ENCODE measurements at places on chromosomes 2 and 18.

GRCh38 chr2:188292348-188293239, 920 bp downstream of the GULP1 start:
- DNase-seq: no peak

DNA sequence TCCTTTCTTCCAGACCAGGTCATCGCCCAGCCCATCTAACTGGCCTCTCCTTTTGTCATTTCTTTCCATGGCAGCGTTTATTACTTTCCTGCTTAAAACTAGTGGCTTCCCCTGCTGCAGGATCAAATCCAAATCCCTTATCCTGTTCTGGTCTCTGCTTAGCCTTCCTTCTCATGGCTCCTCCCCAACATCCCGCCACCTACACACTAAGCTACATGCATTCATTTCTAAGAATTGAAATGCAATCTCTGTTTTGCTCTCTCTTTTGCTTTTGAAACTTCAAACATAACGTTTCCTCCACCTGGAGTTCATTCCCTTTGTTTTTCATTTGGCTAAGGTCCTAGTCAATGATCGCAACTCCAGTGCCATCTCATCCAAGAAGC, 18.0 kb upstream of the DPP4 start:
- DNase-seq: no peak

DNA sequence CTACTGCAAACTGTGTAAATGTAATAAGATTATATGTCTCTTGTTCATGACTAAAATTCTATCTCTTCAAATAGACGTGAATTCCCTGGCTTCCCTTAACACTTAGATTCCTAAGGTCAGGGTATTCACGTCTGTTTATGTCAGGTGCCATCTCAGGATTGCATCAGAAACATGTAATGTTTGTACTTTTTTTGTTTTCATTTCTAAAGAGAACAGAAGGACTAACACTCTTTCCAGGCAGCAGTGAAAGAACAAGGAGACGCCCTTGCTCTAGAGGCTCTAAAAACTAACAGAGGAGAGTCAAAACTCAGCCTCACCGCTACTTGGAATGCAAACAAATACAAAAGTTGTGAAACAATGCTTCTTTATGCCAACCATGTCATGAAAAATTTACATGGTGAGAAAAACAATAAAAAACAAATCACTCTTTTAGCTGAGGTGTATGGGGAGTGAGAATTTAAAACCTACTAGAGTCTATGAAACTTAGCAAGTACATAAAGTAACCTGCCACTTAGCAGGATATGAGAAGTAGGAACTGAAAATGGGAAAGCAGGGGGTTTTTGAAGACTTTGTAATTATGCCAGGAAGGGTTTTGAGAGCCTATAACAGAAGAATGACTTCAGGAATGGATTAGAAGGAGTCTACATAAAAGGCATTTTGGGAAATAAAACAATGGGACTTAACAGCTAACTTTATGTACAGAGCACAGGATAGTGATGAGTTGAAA, 522.7 kb downstream of the THSD7B start:
- no peak for DNase-seq

DNA sequence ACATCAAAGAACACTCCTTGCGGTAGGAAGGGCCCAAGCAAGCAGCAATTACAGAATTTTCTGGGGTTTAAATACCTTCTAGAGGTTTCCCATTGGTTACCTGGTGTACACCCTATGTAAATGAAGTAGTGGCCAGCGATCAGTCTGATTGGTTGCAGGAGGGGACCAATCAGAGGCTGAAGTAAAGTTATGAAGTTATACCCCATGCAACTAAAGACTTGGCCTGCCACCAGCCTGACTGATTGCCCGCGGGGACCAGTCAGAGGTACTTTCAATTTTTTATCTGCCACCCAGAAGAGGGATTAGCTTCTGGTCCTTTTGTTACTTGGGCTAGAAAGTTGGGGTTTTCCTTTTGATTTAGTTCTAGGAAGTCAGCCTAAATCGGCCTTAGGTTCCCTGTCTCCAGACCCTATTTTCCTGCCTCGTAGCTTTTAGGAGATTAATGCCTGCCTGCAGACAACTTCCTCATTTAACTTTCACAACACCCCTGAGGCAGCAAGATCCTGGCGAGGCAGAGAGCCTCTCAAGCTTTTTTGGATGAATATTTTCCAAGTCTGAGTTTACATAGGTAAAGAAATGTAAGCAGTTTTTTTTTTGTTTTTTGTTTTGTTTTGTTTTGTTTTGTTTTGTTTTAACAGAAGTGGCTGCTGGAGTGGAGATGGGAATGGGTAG, 1.5 kb upstream of the DGUOK start:
- DNase-seq: no peak

- DNase-seq: no peak
Measured at GRCh38 chr18:46035696-46036680, 36.1 kb downstream of the PSTPIP2 start.

- no peak for DNase-seq
Measured at GRCh38 chr2:64770781-64771334, 117.1 kb upstream of the SERTAD2 start.

DNA sequence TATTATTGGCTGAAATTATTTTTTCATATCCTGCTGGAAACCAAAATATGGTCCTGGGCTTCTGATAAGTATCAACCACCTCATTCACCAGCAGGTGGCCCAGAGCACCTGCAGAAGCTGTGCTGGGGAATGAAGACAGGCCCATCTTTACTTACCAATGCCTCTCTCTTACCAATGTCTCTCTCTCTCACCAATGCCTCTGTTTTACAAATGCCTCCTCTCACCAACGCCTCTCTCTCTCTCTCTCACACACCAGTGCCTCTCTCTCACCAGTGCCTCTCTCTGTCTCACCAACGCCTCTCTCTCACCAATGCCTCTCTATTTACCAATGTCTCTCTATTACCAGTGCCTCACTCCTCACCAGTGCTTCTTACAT, 2.3 kb upstream of the MAL start:
- no peak for DNase-seq

GRCh38 chr2:29097569-29097968, 17.6 kb upstream of the CLIP4 start:
- DNase-seq: no peak

DNA sequence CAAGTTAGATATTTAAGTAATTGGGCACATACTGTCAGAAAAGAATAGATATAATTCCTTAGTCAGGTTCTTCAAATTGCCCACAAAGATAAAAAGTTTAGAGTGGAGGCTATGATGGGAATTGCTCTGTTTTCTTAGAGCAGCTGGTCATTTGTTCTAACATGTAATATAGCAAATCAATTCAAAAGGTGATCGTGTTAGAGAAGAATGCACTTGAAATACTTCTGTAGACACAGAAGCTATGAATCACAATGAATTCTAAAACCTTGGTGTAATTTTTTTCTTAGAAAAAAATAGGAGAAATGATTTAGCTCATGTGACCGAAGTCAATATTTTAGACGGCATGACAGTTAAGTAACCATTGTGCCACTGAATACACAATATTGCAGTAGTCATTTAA, 918.1 kb upstream of the LRATD1 start:
- DNase-seq: no peak

GRCh38 chr2:34003795-34004194, 404.7 kb upstream of the FAM98A start:
- no peak for DNase-seq

- DNase-seq: no peak
Measured at GRCh38 chr18:65938592-65939372, 188.0 kb downstream of the CDH7 start.

GRCh38 chr2:42021464-42021863, 26.4 kb upstream of the PKDCC start:
- DNase-seq: no peak

- DNase-seq: no peak
Measured at GRCh38 chr2:181697571-181697970, 17.3 kb upstream of the NEUROD1 start.

GRCh38 chr2:7448578-7449264, 531.5 kb downstream of the RNF144A start:
- DNase-seq: no peak

- DNase-seq: no peak
Measured at GRCh38 chr2:130287656-130288026, 55.1 kb upstream of the IMP4 start.

DNA sequence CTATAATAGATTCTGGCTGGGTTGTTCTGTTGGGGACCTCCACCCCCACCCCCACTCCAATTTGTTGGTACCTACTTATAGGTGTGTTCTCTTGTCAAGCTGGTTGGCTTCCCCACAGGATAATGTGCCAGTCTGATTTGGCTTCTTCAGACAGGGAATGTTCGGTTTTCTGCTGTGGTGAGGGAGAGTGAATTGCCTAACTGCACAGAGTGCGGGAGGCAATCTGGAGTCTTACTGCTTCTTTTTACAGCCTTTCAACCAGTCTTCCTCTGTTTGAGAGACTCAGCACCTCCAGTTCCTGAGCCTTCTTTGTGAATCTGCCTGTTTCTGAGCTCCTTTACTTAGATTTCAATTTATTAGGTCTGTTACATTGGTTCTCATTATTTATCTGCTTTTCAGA, 27.4 kb upstream of the SNORC start:
- DNase-seq: no peak

DNA sequence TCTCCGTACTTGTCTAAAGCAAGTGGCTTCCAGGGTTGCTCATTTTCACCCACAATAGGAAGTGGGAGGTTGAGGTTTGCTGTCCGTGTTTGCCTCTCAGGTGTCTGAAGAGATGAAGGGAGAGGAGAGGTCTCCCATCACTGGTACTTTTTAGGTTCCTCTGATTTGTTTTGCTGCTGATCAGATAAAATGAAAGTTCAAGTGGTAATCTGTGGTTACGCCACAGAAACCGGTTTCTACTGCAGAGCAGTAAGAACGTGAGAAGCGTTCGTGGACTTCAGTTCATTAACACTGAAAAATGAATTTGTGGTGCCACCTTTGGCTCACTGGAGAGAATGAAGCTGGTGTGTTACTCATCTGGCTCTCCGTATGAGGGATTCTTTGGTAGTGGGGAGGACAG, 118.2 kb downstream of the GBX2 start:
- DNase-seq: no peak

- DNase-seq: no peak
Measured at GRCh38 chr2:128092656-128093055, 1.7 kb downstream of the UGGT1 start.

DNA sequence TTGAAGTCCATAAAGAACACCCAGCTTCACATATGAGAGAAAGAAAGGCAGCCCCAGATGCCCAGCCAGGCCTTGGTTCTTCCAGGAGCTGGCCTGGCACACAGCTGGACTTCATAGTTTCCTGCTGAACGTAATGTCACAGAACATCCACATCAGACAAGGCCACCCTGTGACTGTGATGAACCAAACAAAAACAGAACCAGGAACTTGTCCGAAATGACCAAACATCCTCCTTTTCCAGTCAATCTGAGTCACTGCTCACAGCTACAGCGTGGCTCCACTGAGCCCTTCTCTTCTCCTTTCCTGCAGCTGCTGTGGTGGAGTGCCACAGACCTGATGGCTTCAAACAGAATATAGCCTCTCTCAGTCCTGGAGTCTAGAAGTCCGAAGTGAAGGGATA, 45.4 kb upstream of the PAPOLG start:
- no peak for DNase-seq

DNA sequence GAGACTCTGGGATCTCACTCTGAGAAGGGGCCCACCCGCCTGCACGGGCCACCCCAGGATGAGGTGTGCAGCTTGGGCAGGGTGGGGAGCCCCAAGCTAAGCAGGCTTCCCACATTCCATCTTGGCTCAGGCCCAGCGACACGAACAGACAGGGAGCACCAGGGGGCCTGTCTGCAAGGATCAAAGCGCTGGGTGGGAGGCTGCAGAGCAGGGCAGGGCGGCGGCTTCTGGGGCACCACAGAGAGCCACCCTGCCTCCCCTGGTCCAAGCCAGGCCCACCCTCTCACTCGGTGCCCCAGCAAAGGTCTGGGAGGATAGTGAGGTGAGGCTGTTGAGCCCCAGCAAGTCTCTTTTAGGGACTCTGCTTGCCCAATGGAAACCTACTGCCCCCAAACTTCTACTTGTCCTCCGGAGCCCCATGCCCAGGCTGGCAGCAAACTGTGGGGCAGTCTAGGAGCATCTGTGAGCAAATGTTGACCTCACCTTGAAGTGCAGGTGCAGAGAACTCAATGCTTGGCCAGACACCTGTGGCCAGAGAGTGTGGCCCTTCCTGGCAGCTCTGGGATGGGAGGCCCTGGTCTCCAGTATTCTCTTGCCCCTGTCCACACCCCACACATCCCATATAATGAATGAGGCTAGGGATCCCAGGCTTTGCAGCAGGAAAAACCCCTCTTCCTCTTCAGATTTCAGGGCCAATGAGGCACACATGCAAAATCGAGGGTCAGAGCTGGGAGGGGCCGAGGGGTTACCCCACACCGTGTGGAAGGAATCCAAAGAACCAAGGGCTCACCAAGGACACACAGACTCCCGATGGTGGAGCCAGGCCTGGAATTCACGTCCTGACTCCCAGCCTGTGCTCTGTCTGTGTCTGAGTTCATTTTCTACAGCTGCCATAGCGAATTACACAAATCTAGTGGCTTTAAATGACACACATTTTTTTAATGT, 18.8 kb upstream of the GLI2 start:
- DNase-seq: no peak

GRCh38 chr2:36367486-36367885, 11.9 kb downstream of the CRIM1 start:
- no peak for DNase-seq

DNA sequence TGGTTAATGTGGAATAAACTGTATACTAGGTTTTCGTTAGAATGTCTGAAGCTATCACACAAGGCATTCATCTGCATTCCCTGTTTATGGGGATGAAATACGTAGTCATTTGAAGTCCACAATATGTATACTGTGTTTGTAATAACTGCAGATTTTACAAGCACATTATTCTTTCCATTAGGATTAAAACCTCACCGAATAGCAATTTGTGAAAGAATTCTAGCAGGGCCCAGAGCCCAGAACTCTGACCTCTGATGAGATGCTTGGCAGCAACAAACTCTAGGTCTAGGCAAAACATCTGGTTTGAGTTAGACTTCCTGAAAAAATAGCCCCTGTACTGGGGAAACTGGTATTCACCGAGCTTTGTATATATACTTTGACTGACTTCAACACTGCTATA, 158.2 kb downstream of the SRBD1 start:
- DNase-seq: no peak

- peak; percentile 35 for DNase-seq
Measured at GRCh38 chr2:60707750-60708371, 48.2 kb upstream of the PAPOLG start.

DNA sequence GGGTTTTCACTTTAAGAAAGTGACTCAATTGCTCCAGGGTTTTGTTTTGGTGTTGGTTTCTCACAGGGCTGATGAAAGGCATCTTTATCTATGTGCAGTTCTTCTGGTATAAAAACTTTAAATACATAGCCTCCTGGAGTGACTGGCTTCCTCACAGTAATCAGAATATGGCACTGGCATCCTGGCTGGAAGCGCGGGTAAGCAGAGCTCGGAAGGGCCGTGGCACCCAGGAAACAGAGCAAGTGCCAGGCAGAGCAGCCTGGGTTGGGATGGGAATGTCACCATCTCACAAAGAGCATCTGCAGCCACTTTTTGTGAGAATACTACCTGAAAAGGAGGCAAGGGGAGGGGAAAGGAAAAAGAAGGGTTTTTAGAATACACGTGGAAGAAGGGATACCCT, 534.7 kb downstream of the PLCL1 start:
- no peak for DNase-seq

GRCh38 chr2:101241158-101241557, 11.5 kb upstream of the CNOT11 start:
- no peak for DNase-seq

All from GM19239 (cell line).